ENCODE measurements at places on chromosomes 6 and 20. TPM values are rescaled to one million over a fixed set of nuclear protein-coding genes. Genes with fewer than 3 reads are reported as not detected.

The PLG gene
- not detected for polyA plus RNA-seq

DNA sequence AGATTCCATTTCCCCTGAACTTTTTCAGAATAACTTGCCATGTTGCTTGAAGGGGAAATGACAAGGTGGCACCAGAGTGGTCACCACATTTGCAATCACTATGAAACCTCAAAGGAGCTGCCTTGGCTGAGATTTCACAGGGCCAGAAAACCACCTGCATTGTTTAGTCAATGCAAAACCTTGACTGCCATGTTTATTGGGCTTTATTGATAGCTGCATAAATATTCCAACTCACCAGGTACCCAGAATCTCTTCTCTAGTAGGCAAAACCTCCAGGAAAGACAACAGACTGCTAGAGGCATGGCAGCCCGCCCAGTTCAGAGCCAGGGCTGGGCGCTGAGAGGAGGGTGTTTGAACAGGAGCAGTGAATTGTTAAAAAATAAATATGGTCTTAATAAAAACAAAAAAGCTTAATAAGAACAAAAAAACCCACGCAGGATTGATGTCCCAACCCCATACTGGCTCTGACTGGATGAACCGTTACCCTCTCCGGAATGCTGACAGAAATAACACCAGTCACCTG is 375.6 kb downstream of the ZFAND3 start:
- H3K36me3 ChIP-seq = peaks cover 13% of the 10 kb centered on the region
- H3K4me3 ChIP-seq = no peak overlapping the region
- no peaks in the 10 kb centered on the region for H3K27me3 ChIP-seq
- no peak overlapping the region for H3K27ac ChIP-seq

DNA sequence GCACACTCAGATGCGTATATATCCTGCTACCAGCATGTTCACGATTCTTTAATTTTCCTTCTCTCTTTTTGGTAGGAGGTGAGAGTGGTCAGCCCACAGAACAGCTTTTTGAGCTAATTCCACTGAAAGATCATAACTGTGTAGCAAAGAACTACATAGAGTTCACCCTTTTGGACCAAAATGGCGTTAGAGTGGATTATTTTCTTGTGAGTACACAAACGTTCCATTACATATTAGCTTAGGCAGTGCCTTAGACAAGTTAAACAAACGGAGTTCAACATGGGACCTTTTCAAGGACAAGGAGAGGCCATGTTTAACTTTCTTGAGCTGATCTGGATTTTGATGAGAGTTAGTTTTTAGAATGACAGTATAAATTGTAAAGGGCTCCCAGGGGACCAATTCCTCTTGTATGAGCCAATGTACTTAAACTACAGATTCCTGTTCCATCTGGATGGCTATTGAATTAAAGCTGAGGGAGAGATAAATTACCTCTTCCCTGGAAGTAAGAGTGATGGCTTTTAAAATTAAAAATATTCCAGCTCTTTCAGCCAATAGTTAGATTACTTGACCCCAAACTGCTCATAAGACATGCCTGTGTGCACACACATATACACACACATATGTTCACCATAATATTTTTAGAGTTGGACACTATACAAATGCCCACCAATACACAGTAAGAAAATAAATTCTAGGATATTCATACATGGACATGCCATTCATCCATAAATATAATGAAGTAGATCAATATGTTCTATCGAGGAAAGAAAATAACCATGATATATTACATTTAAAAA is 25.6 kb upstream of the ARMH2 start:
- no peak overlapping the region for H3K4me3 ChIP-seq
- H3K27ac ChIP-seq = no peak overlapping the region
- H3K36me3 ChIP-seq = peaks cover 10% of the 10 kb centered on the region

DNA sequence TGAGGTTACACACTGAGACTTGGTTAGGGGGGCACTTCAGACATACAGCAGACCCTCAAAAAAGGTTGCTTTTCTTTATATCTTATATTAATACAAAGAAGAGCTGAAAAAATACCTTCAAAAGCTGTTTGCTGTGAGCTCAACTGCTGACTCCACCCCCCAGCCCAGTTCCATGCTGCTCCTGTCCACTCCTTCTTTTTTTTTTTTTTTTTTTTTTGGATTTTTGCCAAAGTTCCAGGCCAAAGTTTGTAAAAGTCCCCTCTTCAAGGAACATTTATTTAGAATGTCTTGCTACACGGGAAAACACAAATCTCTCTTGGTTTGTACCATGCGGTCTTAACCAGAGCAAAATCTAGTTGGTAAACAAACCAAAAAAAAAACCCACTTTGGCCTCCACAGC is 85.3 kb upstream of the AKAP12 start:
- H3K27me3 ChIP-seq = no peaks in the 10 kb centered on the region
- H3K27ac ChIP-seq = no peak overlapping the region
- no peaks in the 10 kb centered on the region for H3K36me3 ChIP-seq
- no peaks in the 10 kb centered on the region for H3K4me1 ChIP-seq

DNA sequence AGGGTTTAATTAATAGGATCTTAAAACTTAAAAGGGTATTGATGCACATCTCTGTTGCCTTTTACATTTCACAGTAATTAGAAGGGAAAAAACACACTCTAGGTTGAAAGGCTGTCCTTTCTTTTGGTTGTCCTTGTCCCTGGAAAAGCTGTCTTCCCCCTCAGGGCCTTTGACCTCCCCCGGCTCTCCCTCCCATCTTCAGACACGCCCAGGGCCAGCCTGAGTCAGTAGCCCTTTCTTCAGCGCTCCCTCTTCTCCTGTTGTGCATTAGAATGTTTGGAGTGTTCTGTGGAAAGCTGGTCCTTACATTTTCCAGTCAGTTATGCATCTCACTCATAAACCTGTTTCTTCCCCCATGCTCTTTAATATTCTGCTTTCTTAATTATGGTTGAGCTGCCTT is 157.0 kb downstream of the MTHFD1L start:
- no peaks in the 10 kb centered on the region for H3K4me1 ChIP-seq
- no peaks in the 10 kb centered on the region for H3K27me3 ChIP-seq
- no peak overlapping the region for H3K27ac ChIP-seq
- DNase-seq = no peak

The RIPOR2 gene
- 300 TPM for polyA plus RNA-seq

DNA sequence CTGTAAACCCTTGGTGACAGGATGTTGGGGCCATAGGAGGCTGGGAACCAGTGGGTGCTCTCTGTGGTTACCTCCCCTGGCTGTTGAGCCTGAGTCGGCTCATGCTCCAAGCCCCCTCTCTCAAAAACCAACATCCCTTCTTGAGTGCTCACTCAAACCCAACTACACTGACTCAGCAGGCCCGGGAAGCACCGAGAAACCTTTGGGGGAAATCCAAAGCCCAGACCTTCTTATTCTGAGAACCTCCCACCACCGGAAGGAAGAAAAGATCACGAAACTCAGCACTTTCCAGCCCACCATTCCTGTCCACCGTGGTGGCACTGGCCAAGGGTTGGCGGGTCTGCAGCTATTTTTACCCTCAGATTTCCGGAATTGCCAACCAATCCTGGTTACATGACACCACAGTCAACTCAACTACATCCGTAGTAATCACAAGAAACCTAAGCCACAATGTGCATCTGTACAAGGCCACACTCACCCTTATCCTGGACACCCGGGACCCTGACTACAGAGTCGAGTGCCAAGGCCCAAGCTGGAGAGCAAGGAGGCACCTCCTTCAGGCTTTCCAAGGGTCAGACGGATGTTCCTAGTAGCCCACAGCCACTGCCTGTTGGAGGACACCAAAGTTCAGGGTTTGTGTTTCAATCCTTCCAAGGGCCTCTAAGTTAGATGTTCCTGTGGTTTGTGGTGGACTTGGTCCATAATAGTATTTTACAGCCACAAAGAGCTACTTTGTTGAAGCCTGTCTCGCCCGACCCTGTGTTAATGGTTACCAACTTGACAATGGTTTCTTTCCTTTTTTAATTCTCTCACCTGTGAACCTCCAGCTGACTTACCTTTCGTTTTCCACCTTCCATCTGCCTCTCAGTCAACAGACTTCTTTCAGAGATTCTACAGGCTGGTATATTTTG is 317.0 kb downstream of the CDC5L start:
- H3K36me3 ChIP-seq = no peaks in the 10 kb centered on the region
- no peak overlapping the region for H3K4me3 ChIP-seq
- H3K27ac ChIP-seq = no peak overlapping the region
- DNase-seq = no peak
- H3K27me3 ChIP-seq = no peaks in the 10 kb centered on the region

DNA sequence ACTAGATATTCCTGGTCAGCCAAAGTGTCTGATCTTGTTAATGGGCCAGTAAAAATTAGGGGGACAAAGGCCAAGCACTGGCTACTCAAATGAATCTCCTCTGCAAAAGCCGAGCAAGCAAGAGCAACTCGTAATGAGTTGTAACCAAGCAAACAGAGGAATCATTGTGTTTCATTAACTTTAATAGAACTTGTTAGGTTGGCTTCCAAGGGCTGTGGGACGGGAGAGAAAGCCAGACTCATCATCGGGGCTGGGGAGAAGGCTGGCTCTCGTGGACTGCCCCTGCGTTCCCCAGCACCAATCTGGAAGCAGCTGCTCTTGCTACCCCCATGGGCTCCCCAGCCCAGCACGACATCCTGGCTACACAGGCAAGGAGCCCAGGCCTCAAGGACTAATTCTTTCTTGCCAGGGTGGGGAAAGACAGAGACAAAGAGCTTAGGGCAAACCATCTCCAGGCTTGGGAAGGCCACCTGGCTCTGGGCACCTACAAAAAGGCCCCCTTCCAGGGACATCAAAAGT is 10.5 kb upstream of the SCUBE3 start:
- no peak overlapping the region for H3K4me3 ChIP-seq
- H3K4me1 ChIP-seq = no peaks in the 10 kb centered on the region
- no peak overlapping the region for H3K27ac ChIP-seq

GRCh38 chr6:144248476-144249301 is 36.4 kb upstream of the UTRN start:
- peaks cover 3% of the 10 kb centered on the region for H3K27me3 ChIP-seq
- no peak overlapping the region for H3K4me3 ChIP-seq

GRCh38 chr6:160931378-160932310 is 59.9 kb upstream of the MAP3K4 start:
- H3K27me3 ChIP-seq = no peaks in the 10 kb centered on the region
- H3K4me3 ChIP-seq = no peak overlapping the region
- H3K4me1 ChIP-seq = peaks cover 6% of the 10 kb centered on the region

DNA sequence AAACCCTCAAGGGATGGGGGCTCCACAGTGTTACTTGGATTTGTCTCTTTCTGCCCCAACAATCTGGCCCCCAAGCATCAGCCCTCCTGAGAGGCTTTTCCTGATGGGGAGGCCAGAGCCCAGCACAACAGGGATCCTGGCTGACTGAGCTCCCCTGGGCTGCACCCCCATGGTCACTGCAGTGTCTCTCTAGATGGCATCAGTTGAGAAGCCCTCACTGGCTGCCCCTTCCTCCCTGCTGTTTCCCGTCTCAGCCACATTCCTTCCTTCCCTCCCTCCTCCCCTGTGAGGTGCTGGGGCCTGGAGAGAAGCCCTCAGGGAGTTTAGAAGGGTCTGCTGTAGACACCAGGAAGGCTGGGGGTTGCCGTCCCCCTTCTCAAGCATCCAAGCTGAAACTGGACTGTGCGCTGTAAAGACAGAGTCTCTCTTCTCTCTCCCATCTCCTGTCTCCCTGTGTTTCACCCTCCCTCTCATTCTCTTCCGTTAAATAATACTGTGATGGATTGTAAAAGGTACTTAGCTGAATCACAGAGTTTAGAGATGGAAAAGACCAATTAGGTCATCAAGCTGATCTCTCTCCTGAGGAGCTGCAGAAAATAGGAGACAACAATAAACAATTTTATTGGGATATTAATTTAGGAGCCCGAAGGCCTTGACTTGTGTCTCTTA is 29.7 kb downstream of the SAYSD1 start:
- H3K36me3 ChIP-seq = no peaks in the 10 kb centered on the region
- no peak for DNase-seq
- no peaks in the 10 kb centered on the region for H3K4me1 ChIP-seq
- no peak overlapping the region for H3K4me3 ChIP-seq
- no peak overlapping the region for H3K27ac ChIP-seq

GRCh38 chr6:21049572-21049971 is 515.3 kb downstream of the CDKAL1 start:
- H3K4me3 ChIP-seq = no peak overlapping the region
- H3K4me1 ChIP-seq = no peaks in the 10 kb centered on the region
- H3K27ac ChIP-seq = no peak overlapping the region
- no peaks in the 10 kb centered on the region for H3K36me3 ChIP-seq
- no peak for DNase-seq

The HLA-DQA1 gene
- polyA plus RNA-seq = 486 TPM

GRCh38 chr6:8743170-8743745 is 307.9 kb upstream of the SLC35B3 start:
- H3K27me3 ChIP-seq = no peaks in the 10 kb centered on the region
- peak; percentile 7 for DNase-seq
- H3K4me1 ChIP-seq = no peaks in the 10 kb centered on the region
- H3K36me3 ChIP-seq = no peaks in the 10 kb centered on the region
- H3K4me3 ChIP-seq = peak overlapping the region; percentile 51

DNA sequence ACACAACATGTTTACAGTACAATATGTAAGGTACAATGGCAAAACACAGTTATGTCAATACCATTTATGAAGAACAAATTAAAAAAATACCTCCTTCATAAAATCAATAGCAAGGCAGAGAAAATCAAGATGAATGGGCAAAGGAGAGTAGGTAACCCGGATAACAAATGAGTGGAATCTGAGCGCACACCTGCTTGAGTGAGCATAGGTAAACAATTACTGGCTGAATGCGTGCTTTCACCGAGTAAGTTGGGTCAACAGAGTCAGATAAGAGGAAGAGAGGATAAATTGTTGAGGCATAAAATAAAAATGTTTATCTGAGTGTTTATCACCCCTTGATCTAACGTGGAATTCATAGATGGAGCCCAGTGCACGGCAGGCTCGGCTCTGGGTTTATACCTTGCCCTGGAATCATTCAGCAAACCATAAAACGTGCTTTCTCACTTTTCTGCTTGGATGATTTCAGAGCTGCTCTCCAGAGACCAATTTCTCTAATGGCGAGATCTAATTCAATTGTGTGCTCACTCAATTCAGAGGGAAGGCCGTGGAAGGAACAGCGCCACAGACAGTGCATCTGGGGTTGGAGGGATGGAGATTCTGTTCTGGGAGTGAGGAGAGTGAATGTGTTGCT is 224.8 kb upstream of the MAP3K7 start:
- no peak for DNase-seq
- H3K27me3 ChIP-seq = no peaks in the 10 kb centered on the region
- H3K4me1 ChIP-seq = no peaks in the 10 kb centered on the region
- H3K36me3 ChIP-seq = no peaks in the 10 kb centered on the region
- no peak overlapping the region for H3K27ac ChIP-seq

DNA sequence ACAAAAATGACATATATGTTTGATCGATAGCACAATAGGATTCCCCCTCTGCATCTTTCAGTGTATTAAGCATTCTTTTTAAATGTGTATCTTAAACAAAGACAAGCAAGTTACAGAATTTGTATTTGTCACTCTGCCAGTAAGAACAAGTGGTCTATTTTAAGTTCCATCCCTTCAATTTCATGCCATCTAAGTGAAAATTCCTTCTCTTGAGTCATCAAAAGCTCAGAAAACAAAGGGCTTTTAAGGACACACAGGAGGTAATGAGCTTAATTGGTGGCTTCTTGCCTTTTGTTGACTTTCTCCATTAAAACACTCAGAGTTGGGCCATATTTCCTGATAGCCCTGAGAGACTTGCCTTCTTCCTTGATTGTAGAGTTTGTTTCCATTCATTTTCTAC is 547.8 kb downstream of the TENT5A start:
- H3K27me3 ChIP-seq = no peaks in the 10 kb centered on the region
- no peak overlapping the region for H3K4me3 ChIP-seq
- no peaks in the 10 kb centered on the region for H3K4me1 ChIP-seq
- no peaks in the 10 kb centered on the region for H3K36me3 ChIP-seq
- DNase-seq = no peak
- H3K27ac ChIP-seq = no peak overlapping the region
